ENCODE measurements at places on chromosomes 7 and 10.

- no peaks in the 10 kb centered on the region for H3K36me3 ChIP-seq
- H3K4me3 ChIP-seq: no peak overlapping the region
- no peak overlapping the region for H3K27ac ChIP-seq
- peaks cover 4% of the 10 kb centered on the region for H3K4me1 ChIP-seq
- peaks cover 3% of the 10 kb centered on the region for H3K27me3 ChIP-seq
These were observed 113.4 kb downstream of the BTRC start for GRCh38 chr10:101467286-101467770.

- H3K36me3 ChIP-seq: no peaks in the 10 kb centered on the region
- peaks cover 18% of the 10 kb centered on the region for H3K4me1 ChIP-seq
- no peak overlapping the region for H3K4me3 ChIP-seq
These were observed 58.1 kb upstream of the MSMB start for GRCh38 chr10:46104071-46104585.

DNA sequence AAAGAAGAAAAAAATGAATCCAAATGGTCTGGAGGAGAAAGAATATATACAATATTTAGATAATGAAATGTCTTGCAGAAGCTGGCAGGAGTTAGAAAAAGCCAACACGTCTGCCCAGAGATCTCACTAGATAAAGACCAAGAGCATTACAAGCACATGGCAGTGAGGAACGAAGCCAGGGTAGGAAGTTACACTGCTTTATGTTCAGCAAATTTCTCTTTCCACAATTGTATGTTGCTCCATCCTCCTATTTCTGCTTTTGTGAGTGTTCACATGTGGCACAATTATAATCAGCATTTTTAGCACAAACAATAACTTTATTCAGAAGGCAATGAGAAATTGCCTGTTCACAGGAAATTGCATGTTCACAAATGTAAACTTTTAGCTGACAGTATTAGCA is 53.7 kb downstream of the LRRC17 start:
- H3K36me3 ChIP-seq: no peaks in the 10 kb centered on the region
- H3K27ac ChIP-seq: no peak overlapping the region
- H3K27me3 ChIP-seq: no peaks in the 10 kb centered on the region
- H3K4me1 ChIP-seq: no peaks in the 10 kb centered on the region

DNA sequence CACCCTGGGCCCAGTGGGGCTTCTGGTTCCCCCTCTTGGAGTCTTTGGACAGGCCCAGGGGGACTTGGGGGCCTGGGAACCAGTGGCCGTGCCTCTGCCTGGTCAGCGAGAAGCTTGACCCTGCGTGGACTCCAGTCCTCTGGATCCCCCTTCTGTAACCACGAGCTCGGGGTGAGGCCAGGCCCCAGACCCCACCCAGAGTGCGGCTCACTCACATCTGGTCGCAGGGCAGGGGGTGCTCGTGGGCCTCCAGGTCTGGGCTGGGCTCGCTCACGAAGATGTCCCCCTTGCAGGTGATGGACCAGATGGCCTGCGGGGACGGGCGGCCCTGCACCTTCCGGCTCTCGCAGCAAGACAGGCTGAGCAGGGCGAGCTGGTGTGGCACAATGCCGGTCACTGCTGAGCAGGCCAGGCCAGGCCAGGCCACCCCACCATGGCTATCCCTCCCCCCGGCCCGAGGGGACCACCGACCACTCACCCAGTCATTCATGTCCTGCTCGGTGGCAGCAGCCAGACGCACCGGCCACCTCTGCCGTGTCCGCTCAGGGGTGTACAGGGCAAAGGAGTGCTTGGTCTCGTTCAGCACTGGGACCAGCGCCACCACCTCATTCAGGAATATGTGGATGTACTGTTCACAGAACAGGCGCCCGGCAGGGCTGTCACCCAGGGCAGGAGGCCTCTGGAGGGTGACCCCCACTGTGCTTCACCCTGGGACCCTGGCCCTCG is 19.7 kb downstream of the BHLHA15 start:
- H3K27me3 ChIP-seq: no peaks in the 10 kb centered on the region
- no peak for DNase-seq
- no peak overlapping the region for H3K27ac ChIP-seq

DNA sequence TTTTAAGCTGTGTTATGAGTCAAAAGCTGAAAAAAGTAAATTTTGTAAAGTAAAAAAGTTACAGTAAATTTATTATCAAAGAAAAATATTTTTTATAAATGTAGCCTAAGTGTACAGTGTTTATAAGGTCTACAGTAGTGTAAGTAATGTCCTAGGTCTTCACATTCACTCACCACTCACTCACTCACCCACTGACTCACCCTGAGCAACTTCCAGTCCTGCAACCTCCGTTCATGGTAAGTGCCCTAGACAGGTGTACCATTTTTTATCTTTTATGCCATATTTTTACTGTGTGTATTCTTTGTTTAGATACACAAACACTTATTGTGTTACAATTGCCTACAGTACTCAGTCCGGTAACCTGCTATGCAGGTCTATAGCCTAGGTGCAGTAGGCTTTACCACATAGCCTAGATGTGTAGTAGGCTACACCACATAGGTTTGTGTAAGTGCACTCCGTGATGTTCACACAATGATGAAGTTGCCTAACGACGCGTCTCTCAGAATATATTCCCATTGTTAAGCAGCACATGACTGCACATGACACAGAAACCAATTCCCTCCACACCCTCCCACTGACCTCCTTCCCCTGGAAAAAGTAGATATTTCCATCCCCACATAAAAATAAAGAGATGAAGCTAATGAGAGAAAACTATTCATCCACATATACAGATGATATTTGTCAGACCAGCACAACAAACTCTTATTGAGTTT is 44.8 kb upstream of the FGL2 start:
- DNase-seq: no peak
- H3K36me3 ChIP-seq: peaks cover 4% of the 10 kb centered on the region
- no peak overlapping the region for H3K27ac ChIP-seq
- H3K4me3 ChIP-seq: no peak overlapping the region

DNA sequence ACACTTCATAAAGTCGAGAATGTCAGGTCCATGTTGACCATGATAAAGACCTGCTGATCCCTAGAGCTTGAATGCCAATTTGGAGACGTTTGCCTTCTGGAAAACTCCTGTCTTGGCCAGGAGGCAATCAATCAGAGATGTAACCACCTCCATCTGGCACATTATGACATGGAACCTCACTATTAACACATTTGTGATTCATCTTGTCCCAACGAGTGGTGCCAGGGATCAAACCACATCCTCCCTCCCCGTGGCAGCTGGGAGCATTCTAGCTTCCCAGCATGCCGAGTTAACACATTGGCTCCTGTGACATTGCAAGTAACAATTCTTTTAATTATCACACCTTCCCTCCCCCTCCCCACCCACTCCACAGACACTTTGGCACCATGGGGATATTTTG is 84.0 kb upstream of the PPP1R17 start:
- H3K27ac ChIP-seq: no peak overlapping the region
- no peaks in the 10 kb centered on the region for H3K36me3 ChIP-seq
- no peak for DNase-seq
- H3K4me3 ChIP-seq: no peak overlapping the region
- no peaks in the 10 kb centered on the region for H3K27me3 ChIP-seq
- no peaks in the 10 kb centered on the region for H3K4me1 ChIP-seq

DNA sequence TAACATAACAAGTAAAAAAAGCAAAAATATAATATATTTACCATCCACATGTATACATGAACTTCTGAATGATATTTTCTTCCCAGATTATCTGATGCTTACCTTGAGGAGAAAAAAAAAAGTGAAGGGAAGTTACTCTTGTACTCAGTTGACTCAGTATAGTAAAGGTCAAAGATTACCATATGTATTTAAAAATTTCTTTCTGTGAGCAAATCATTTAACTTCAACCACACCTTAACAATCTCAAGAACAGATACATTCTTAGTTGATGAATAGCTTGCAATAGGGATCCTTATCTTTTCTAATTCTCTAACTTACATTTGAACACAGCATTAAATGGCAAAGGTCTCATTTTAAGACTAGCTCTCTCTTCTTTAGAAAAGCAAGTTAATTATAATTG is 29.8 kb downstream of the PRR15 start:
- H3K27me3 ChIP-seq: peaks cover 7% of the 10 kb centered on the region
- H3K36me3 ChIP-seq: no peaks in the 10 kb centered on the region
- DNase-seq: no peak
- H3K4me3 ChIP-seq: no peak overlapping the region

DNA sequence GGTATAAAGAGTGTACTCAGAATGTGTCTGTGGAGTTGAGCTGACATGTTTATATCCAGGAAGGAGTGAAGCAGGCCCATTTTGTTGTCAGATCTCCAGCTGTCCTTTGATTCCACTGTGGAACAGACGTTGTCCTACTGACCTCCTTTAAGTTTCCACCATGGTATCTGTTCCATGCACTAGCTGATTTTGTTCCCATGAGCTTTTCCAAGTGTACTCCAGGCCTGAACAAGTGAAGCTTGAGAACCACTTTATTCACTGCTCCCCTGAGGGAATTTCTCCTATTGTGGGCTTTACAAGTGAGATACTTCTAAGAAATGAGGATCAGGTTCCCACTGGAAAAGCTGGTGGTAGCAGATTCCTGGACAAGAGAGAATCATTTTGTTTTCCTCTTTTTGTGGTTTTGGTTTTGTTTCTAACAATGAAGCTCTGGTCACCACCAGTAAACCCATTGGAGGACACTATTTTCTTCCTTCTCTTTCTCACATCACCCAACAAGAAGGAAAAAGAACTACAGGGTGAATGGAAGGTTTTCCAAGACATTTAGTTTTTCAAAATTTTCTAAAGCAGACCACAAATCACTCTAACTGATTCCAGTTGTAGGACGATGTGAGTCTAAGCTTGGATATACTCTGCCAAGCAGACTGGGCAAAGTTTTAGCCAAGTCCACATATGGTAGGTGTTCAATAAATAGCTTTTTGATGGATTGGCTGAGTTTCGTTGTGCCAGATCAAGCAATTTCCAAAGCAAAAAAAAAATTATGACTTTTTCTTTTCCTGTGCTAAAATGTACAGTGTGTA is 144.2 kb downstream of the JCAD start:
- H3K4me1 ChIP-seq: no peaks in the 10 kb centered on the region
- H3K4me3 ChIP-seq: no peak overlapping the region
- no peaks in the 10 kb centered on the region for H3K36me3 ChIP-seq
- peaks cover 3% of the 10 kb centered on the region for H3K27me3 ChIP-seq
- no peak for DNase-seq
- no peak overlapping the region for H3K27ac ChIP-seq

DNA sequence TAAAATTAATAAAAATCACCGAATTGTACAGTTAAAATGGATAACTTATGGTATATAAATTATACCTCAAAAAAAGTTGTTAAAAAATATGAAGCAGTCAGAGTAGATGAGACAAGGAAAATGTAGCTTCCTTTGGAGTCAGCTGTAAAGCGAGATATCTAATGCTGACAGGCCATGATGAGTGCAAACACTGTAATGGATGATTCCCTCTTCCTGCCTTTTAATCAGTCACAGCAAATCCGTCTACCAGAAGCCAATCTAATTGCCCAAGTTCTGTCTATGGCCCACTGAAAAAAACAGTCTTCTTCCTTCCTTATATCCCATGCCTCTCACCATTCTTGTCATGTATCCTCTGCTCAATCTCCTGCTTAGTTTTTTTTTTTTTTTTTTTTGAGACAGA is 59.9 kb upstream of the DNAJB12 start:
- H3K27me3 ChIP-seq: no peaks in the 10 kb centered on the region
- peaks cover 6% of the 10 kb centered on the region for H3K36me3 ChIP-seq
- H3K27ac ChIP-seq: no peak overlapping the region
- no peaks in the 10 kb centered on the region for H3K4me1 ChIP-seq
- H3K4me3 ChIP-seq: no peak overlapping the region
- no peak for DNase-seq

DNA sequence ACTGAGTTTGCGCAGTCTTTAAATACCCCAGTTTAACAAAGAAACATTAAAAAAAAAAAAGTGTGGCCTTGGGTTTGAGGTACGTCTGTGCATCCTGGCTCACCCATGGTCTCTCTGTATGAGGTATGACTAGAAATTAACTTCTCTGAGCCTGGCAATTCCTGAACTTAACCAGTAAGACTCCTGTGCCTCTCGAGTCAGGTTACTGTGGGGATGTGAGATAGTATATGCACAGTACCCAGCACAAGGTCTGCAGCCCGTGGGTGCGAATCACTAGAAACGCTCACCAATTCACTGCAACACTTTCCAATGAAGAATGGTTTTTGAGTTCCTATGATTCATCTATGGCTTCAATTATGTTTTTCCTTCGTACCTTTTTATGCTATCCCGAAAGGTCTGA is 149.9 kb downstream of the SFMBT2 start:
- H3K27ac ChIP-seq: no peak overlapping the region
- H3K4me3 ChIP-seq: no peak overlapping the region
- DNase-seq: no peak
- H3K36me3 ChIP-seq: peaks cover 8% of the 10 kb centered on the region

DNA sequence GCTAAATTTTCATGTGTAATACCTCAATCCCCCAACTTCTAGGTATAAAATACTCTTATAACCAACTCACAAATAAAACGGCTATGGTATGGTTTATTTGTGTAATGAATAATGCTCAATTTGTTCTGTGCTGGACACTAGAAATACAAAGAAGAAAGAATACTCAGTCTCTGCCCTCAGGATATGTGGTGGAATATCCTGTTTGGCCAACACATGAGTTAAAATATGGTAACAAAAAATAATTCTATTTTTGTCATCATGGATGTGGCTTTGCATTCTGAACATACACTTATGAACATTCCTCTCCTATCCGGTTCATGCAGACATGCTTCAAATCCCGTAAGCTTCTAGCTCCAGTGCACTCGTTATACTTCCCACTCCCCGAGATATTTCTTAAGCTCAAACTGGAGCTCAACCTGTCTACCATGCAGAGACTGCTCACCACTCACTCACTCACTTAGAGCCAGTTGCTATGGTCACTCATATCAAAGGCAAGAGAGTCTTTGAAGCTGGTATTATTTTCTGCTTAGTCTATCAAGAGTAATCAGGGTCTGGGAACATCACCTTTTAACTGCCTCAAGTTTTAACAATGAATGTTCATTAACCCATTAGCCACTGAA is 53.8 kb upstream of the SLC16A12 start:
- peaks cover 16% of the 10 kb centered on the region for H3K36me3 ChIP-seq
- no peak overlapping the region for H3K4me3 ChIP-seq
- H3K27ac ChIP-seq: no peak overlapping the region

DNA sequence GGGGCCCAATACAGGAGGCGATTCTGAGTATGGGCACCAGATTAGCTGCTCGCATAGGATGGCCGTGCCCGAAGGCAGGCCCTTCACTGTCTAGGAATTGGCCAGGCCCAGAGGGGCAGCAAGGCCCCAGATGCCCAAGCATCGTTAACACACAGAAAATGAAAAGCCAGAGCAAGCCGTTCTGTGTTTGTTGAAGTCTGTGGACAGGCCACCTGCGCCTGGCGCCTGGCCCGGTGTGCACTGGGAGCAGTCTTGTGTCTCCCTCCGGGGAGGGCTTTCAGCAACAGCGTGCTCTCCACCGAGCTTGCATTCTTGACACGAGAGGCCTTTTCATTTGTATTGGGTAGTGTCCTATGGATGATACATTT is 34.5 kb upstream of the TTYH3 start:
- H3K4me3 ChIP-seq: no peak overlapping the region
- H3K4me1 ChIP-seq: peaks cover under 1% of the 10 kb centered on the region
- DNase-seq: no peak
- H3K36me3 ChIP-seq: no peaks in the 10 kb centered on the region
- no peak overlapping the region for H3K27ac ChIP-seq
